Caco-2 (cell line): ENCODE measurements at places on chromosomes 11 and 22.

- no peak overlapping the region for H3K27ac ChIP-seq
- H3K4me1 ChIP-seq: no peaks in the 10 kb centered on the region
- no peaks in the 10 kb centered on the region for H3K27me3 ChIP-seq
- no peak overlapping the region for H3K4me3 ChIP-seq
- 0 out of 2 replicates have a peak, but pooled peaks cover 1% of the 10 kb centered on the region for H3K36me3 ChIP-seq
These were observed 16.8 kb downstream of the EXT2 start for GRCh38 chr11:44112091-44112821.

DNA sequence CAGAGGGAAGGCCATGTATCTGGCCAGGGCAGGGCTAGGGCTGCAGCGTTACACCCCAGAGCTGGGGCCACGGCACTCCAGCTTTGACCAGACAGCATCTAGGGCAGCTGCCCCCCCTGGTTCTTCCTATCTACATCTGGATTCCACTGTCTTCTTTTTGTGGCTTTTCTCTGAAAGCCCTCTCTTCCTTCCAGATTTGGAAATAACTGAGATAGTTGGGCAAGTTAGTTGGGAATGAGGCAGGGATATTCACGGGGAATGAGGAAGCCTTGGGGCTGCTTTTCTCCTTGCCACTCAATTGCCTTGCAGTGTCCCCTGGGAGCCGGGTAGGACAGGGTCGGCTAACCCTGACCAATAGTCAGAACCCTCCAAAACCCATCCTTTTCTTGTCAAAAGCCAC is 26.8 kb downstream of the CLMP start:
- DNase-seq: no peak
- H3K27ac ChIP-seq: no peak overlapping the region
- no peaks in the 10 kb centered on the region for H3K27me3 ChIP-seq

- no peaks in the 10 kb centered on the region for H3K36me3 ChIP-seq
- H3K4me1 ChIP-seq: no peaks in the 10 kb centered on the region
- H3K27ac ChIP-seq: no peak overlapping the region
- DNase-seq: no peak
- H3K4me3 ChIP-seq: no peak overlapping the region
These were observed 116.1 kb downstream of the PKNOX2 start for GRCh38 chr11:125280646-125281045.

GRCh38 chr22:36350751-36351594 is 36.8 kb downstream of the MYH9 start:
- H3K27me3 ChIP-seq: no peaks in the 10 kb centered on the region
- H3K4me1 ChIP-seq: peaks cover 55% of the 10 kb centered on the region
- peak overlapping the region; percentile 96 for H3K27ac ChIP-seq

DNA sequence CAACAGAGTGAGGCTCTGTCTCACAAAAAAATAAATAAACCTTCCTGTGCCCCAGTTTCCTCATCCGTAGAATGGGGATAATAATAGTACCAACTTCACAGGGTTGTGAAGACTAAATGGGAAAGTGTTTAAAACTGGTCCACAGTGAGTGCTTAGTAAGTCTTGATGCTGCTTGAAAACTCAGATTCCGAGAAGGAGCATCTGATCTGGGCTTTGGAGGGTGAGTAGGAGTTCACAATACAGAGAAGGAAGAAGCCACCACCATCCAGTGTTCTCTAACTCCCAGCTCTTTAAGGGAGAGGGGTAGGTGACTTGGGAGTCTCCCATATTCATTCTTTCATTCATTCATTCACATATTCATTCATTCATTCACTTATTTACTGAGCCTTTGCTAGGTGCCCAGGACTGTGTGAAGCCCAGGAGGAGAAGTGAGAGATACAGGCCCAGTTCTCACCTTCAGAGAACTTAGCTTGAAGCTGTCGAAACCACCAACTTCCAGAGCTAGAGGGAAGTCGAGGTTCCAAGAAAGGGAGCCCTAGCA is 17.7 kb downstream of the CYTH4 start:
- no peaks in the 10 kb centered on the region for H3K36me3 ChIP-seq
- H3K4me1 ChIP-seq: no peaks in the 10 kb centered on the region
- no peak for DNase-seq
- H3K27me3 ChIP-seq: no peaks in the 10 kb centered on the region
- H3K27ac ChIP-seq: no peak overlapping the region

DNA sequence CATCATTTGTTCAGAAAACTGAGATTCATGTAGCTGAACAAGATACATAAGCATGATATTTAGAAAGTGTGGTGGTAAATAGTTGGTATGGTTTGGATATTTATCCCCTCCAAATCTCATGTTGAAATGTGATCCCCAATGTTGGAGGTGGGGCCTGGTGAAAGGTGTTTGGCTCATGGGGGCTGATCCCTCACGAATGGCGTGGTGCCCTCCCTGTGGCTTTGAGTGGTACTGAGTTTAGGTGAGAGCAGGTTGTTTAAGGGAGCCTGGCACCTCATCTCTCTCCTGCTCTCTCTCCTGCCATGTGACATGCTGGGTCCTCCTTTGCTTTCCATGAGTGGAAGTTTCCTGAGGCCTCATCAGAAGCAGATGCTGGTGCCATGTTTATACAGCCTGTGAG is 48.1 kb downstream of the NXPE1 start:
- H3K4me3 ChIP-seq: no peak overlapping the region
- H3K36me3 ChIP-seq: no peaks in the 10 kb centered on the region
- DNase-seq: no peak
- H3K27ac ChIP-seq: no peak overlapping the region
- H3K4me1 ChIP-seq: no peaks in the 10 kb centered on the region

- H3K4me3 ChIP-seq: no peak overlapping the region
- DNase-seq: no peak
- no peak overlapping the region for H3K27ac ChIP-seq
These were observed 19.3 kb downstream of the ZC3H12C start for GRCh38 chr11:110112457-110112856.
